ENCODE measurements at places on chromosomes 13 and 19.
A peak's percentile ranks its signal among the peaks of the same experiment; 100 is the strongest.

DNA sequence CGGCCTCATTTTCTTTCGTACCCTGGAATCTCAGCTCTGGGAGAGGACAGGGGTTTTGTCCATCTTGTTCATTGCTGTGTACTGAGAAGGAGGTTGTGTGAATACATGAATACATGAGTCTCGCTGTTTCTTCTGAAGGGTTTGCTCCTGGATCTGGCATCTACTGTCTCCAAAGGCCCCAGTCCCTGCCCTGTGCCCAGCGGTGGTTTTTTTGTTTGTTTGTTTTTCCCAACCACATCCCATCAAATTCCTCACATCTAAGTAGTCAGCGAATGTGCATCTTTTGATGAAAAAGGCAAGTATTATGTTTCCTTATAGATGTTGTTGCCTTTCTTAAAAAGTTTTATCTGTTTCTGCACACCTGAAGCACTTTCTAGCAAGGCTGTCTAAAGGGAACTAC is 12.5 kb downstream of the DCAF15 start:
- DNase-seq, result no peak

- DNase-seq, result no peak
These were observed 2.2 kb upstream of the IL11 start for GRCh38 chr19:55372316-55373081.

DNA sequence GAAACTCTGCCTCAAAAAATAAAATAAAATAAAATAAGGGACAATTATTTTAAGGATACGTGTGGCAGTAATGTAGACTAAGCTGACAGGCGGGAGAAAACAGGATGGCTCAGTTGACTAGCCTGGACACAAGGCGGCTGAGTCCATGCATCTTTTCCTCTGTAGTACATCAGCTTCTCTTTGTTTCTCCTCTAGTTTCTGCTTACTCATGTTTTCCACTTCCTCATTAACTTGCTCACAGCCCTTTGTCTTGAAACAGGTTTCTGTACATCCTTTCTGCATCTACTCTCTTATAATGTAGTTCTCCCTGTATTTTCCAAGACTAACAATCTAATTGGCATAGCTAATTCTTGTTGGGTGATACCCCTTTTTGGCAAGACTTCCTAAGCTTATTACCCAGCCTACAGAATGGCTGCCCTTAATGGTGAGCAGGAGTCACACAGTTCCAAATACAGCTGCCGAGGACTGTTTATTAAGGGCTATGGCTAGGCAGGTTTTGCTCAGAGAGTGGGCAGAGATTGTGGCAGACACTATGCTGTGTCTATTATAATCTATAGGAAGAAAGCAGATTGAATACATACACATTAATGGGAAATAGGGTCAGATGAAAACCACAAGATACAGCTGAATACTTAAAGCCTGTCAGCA is 58.7 kb upstream of the KLF5 start:
- peak; percentile 78 for DNase-seq

DNA sequence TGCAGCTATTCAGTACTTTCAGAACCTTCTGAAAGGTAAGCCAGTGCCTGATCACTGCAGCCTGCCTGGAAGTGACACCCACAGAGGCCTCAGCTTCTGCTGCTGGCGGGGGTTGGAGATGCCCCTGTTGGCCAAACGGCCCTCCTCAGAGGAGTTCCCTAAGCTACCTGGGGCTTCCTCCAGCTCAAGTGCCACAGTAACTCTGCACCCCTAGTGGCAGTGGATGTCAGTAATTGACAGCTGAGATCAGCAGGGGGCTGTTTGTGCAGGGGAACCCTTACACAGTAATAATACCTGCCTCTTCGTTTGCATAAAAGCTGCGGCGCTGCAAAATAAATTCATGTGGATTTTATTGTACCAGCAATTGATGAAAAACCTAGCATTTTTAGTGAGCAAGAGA is 28.9 kb downstream of the TDRD12 start:
- DNase-seq, result peak; percentile 7

DNA sequence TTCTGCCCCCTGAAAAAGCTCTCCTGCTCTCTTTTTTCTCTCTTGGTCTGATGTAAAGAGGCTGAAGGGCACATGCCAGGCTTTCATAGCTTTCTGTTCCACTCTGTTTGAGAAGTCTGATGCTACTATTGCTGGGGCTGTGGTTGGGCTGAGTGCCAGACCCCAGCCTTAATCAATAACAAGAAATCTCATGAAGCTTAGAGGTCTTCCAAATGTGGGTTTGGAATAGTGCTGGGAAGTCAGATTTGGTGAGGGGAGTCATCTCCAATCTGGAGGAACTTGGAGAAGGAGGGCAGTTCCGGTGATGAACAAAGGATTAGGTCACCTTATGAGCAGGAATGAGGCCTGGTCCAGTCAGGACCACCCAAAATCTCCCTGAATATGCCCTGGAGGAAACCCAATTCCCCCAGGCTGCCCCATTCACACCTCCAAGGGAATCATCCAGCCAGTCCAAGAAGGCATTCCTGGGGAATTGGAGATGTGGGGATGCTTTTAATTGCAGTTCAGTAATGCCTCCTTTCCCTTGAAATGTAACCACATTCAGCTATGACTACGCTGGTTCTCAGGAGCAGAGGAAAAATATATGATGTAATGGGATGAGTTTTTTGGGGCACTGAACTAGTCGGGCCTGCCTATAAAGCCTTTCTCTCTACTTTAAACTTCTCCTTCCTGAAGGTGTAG is 102.0 kb downstream of the STARD13 start:
- DNase-seq, result no peak

DNA sequence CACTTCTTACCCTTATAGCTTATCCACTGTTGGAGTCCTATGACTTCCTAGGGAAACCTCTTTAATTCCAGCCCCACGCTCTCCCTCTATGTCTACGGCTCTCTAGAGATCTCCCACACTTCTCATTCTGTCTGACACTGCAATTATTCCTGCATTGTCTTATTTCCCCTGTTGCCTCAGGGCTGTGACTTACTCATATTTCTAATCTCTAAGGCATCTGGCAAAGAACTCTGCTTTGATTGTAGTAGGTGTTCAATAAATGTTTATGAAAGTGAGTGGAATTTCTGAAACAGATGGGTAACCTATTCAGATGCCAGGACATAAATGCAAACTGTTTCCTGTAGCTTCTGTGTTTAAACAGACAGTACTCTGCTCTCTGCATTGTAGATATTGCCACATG is 102.4 kb upstream of the SERTM1 start:
- DNase-seq, result no peak

DNA sequence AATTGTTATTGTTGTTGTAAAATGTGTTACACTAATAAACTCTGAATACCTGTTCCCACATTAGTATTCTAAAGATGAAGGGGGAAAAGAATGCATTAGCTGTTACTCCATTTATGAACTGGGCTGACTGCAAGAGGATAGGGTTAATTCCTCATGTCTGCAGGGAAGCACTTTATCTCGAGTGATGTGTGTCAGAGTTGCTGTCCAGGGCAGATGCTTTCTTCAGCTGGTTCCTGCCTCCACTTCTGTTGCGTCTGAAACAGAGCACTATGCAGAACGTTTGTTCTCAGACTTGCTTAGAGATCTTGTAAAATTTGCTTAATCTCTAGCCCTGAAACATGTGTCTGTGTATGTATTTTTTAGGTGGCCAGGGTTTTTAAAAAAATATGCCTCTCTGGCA is 318.8 kb downstream of the SPRY2 start:
- DNase-seq, result no peak

DNA sequence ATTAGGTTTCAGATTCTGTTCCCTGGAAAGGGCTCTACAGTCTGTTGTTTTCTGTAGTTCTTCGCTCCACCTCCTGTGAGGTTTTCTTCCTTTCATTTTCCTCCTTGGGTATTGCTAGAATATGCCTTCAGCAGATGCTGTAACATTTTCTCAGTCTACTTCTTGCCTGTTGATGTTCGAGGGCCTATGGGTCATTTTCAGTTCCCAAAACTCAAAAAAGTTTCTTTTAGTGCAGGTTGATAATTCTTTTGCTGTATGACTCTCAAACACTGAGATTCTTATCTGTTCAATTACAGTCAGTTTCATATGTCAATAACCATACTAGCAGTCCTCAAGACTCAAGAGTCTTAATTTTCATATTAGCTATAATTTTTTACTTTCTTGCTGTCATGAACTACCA is 268.3 kb downstream of the RFC3 start:
- no peak for DNase-seq

GRCh38 chr13:98158172-98158899 is 15.4 kb downstream of the FARP1 start:
- no peak for DNase-seq

GRCh38 chr13:99796175-99796819 is 175.3 kb downstream of the ZIC5 start:
- DNase-seq, result peak; percentile 41

- DNase-seq, result no peak
These were observed 4.4 kb downstream of the PNPLA6 start for GRCh38 chr19:7539827-7540425.

All from suppressor macrophage (primary cell).